ENCODE measurements at places on chromosomes 13 and 19. TPM values are rescaled to one million over a fixed set of nuclear protein-coding genes. Genes with fewer than 3 reads are reported as not detected.

- no peak for DNase-seq
Measured at GRCh38 chr19:35592226-35592625, 6.3 kb downstream of the PMIS2 start.

GRCh38 chr19:18634612-18635297 lies 2.1 kb upstream of the KLHL26 start:
- no peak for DNase-seq

GRCh38 chr13:105365021-105365550 lies 1170.4 kb downstream of the EFNB2 start:
- DNase-seq, result no peak

PSG11 gene
- not detected for total RNA-seq

NCCRP1 gene
- total RNA-seq, result 2.9 TPM

GRCh38 chr19:47661611-47662010 lies 51.6 kb upstream of the EHD2 start:
- DNase-seq, result no peak

GRCh38 chr13:36344886-36345437 lies 1.2 kb downstream of the SPART start:
- no peak for DNase-seq

LHFPL6 gene
- 99.6 TPM for total RNA-seq

DNA sequence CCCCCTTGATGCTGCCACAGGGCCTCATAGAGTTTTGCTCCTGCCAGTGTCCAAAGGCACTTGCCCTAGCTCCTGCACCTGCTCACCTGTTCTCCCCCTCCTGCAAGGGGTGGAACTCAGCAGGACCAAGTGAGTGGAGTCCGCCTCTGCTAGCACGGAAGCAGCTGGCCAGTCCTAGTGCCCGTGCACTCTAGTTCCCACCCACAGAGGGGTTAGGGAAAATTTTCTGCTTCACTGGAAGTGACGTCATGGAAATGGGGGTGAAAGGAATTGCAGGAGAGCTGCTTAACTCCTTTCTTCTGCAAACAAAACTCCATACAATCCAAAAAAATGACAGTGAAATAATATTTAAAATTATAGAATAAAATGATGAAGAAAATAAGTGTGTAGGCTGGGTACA lies 609.7 kb upstream of the SLITRK1 start:
- no peak for DNase-seq

DNA sequence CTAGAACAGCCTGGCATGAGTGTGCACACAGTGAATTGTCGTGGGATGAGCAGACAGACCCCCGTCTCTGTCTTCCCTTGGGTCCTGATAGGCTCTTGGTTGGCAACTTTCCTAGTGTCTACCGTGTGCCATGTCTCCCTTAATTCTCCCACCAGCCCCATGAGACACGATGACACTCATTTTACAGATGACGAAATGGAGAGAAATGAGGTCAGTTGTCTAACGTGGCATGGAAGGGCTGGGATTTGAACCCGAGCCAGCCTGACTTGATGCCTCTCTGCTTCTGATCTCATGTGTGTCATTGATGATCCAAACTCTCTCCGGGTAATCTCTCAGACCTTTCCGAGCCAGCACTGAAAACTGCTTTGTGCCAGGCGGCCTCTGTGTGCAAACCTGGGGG lies 8.4 kb upstream of the KLK14 start:
- no peak for DNase-seq

GRCh38 chr13:101231751-101232428 lies 184.4 kb downstream of the NALCN start:
- no peak for DNase-seq

ZNF350 gene
- 14.4 TPM for total RNA-seq

- DNase-seq, result no peak
Measured at GRCh38 chr13:78638216-78638615, 20.7 kb downstream of the OBI1 start.

DNA sequence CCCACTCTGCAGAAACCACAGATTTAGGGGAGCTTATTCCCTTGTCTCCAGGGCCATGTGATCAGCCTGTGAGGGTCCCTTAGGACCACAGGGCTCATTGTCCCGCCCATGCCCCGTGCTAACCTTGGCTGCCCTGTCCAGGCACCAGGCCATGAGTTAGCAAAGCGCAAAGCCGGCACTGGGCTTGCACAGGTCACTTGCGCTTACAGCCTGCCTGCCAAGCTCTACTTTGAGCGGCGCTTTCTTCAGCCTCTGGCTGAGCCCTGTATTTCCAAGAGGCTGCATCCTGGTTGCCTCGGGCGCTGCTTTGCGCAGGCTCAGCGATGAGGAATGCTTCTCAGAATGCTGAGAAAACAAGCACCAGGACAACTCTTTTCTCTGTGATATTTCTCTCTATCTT lies 188.0 kb downstream of the TDRD3 start:
- no peak for DNase-seq

PINLYP gene
- total RNA-seq, result 12.5 TPM

GRCh38 chr13:51714663-51715168 lies 89.2 kb downstream of the DHRS12 start:
- no peak for DNase-seq

DNA sequence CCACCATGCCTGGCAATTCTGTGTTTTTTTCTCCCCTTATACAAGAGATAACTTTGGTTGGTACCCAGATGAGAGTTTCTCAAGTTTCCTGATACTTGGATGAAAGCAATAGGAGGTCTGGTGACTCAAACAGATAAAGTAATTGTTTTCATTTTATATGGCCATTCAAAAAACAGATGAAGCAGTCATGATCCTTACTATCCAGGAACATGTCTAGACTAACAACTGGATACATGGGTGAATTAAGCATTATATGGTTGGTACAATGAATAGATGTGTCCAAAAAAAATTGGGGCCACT lies 8.5 kb downstream of the ZNF430 start:
- DNase-seq, result no peak

ZNF816 gene
- 15.1 TPM for total RNA-seq

DNA sequence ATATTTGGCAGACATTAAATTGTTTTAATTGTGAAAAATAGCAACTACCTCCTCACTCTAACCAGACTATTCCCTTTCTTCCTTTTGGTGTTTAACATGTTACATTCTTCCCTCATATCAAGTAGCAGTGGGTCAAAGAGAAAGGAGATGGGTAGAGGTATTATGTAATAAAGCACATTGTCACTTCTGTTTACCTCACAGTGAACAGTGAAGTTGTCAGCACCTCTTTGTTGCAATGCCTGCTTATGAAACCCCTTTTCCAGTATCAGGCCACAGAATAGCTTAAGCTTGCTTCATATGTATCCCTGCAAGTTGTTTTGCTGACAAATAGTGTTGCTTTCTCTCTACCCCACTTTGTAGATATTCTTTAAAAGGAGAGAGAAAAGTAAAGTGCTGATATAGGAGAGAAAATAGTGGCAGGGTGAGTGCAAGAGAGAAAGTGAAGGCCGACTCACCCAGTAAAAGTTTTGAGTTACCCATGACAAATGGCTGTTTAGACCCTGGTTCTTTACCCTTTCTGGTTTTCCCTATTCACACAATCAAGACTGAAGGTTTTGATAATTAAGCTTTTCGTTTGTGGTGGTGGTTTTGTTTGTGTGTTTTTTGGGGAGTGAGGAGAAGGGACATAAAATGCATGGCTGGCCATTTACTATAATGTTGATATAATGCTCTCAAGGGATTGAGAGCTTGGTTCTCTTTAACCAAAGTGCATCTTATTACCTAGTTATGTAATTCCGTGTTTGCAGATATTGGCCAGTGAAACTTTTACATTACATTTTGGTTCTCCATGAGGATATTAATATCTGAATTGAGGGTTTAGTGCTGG lies 3.7 kb downstream of the ITM2B start:
- DNase-seq, result no peak

DNA sequence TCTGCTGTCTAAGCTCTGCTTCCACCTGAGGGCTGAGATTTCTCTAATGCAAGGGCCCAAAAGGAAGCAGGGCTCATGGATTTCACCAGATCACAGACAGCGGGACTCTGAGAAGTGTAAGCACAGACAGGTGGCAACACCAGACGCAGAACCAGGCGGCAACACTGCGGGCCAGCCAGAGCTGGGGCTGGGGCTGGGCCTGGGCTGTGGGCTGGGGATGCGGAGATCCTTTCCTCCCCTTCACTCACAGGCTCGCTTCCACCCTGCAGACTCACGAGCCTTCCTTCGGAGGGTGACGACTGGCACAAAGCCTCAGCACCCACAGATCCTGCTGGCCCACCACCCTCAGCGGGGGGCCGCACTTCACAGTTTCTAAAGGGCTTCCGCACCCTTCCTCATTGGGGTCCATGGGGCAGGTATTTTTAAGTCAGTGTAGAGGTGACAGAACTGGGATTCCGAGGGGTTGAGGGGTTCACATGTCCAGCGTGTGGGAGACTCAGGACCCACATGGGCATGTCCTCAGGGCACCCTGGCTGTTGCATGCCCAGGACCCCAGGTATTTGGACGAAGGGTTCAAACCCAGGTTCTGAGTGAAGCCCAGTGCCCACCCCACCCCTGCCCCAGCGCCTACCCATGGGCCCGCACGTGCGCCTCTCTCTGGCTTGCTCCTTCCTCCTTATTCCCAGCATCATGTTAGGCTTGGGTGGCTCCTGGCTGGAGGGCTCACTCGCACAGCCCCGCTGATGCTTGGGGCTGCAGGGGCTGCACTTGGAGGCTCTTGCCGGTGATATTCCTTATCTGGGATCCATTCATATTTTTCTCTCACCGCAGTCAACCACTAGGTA lies 137.3 kb upstream of the GPR12 start:
- DNase-seq, result no peak

DNA sequence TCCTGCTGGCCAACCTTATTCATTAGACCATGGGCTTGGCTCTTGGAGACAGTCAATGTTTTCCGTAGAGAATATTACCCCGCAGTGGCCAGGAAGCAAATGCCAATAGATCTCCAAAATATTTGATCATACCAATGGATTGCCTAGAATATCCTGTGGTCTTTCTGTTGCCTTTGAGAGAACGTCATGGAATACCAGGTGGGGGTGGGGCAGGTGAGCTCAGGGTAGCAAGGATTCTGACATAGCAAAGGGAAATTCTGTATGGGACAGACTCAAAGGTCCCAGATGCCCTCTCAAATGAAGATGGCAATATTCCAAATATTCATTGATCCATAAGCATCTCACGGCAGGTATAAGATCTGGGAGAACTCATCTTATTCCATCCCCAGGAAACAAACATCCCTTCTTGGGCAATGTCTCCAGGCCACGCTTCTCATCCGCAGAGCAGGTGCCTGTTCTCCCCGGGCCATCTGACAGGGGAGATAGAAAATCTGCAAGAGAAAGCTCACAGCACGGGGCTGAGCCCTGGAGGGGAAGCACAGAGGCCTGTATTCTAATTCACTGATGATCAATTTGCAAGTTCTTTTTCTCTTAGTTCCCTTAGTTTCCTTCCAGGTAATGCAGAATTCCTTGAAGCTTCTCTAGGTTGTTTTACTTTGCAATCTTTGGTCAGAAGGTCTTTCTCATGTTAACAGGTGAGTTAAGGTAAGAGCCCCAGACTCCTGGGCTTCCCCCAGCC lies 69.6 kb upstream of the TSHZ3 start:
- no peak for DNase-seq

GRCh38 chr19:44228318-44228717 lies 16.0 kb downstream of the ZNF227 start:
- DNase-seq, result no peak

DNA sequence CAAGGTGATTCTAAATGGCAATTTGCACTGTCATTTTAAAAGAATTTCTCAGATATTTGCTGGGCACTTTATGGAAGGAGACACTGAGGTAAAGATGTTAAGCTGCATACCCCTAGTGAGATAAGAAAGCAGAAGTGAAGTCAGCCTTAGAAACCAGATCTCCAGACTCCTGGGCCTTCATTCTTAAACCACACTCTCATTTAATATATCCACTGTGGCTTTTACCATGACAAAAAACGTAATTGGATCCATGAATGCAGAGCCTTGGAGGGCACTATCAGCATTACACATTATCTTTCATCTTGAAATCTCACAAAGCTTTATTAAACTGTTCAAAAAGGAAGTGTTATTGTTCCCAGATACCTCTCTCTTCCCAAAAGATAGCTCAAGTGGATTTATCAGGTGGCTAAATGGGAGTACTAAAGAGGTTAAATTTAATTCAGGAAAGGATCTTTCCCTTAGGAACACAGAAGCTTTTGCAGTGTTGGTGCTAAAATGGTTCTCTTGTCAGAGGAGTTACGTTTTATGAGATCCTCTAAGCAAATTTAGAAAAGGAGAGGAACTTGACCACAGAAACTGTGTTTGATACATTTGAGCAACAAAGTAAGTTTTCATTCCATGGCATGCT lies 1060.4 kb downstream of the EFNB2 start:
- no peak for DNase-seq

DNA sequence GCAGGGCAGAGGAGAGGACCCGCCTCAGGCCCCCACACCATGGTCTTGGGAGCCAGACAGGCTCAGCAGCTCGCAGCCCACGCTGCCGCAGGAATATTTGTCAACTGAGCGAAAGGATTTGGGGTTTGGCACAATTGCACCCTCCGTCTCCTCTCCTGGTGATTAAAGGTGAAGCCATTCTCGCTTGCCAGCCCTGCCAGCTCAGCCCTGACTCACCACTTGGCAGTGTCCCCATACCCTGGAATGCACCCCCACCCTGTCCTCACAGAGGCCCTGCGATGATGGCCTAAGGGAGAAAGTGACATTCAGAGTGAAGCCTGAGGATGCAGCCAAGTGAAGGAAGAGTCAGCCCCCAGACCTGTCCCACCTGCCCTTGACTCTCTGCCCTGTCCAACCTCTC lies 18.8 kb downstream of the CYTH2 start:
- DNase-seq, result peak; percentile 94

RASIP1 gene
- total RNA-seq, result 28.2 TPM

DNA sequence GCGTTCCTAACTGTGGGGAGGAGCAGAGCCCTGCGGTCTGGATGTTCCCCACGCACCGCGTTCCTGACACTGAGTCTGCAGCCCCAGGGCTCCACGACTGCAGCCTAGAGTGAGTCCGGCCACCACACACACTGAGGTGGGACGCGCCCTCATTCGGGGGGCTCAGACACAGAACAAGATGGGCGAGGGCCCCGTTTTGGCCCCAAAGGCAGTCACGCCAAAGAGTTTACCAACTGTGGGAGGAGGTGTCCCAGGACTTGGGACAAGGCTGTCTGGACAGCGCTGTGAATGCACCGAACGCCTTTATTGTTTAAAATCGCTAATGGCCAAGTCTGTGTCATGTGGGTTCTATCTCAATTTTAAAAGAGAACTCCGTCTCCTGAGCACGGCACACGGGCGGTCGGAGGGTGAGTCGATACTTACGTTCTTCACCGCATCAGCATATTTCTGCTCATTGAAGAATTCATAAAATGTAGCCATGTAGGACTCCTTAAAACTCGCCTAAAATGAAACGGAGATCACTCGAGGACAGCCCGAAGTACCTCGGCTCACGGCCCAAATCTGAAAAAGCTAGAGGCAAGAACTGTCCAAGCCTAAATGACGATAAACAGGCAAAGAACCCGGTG lies 35.2 kb upstream of the C13orf46 start:
- DNase-seq, result no peak

GRCh38 chr13:76828316-76828741 lies 57.9 kb downstream of the KCTD12 start:
- no peak for DNase-seq

DNA sequence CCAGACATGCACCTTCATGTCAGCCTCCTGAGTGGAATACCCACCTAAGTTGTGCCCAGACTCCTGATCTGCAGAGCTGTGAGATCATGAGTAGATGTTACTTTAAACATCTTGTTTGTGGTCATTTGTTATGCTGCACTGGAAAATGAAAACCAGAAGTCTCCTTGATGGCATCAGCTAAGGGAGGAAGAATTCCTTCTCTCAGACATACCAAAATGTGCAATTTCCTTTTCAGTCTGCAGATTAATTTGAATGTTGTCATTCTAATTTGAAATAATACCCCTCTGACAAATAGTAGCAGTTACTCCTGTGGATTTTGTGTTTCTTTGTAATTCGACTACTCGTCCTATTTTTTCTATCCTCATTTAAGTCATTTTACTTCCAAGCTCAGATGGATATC lies 59.3 kb downstream of the ITGBL1 start:
- no peak for DNase-seq

IZUMO2 gene
- total RNA-seq, result not detected

Measured in breast epithelium (tissue), 4 donors.